ENCODE measurements at places on chromosomes 4 and X. TPM values are rescaled to one million over a fixed set of nuclear protein-coding genes. Genes with fewer than 3 reads are reported as not detected.

DNA sequence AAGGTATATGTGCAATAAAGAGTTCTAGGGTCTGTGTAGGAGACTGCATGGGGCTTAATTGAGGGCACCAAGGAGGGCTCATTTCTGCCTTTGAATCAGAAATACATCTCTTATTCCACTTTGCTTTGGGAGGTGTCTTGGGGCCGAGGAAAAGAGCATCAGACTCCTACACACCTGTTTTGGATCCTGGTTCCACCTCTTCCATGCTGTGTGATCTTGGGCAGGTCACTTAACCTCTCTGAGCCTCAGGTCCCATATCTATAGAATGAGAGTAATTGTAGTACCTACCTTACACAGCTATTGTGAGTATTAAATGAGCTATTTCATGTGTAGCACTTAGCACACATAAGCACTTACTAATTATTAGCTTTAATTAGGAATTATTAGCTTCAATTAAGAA lies 100.6 kb downstream of the RTL5 start:
- H3K4me3 ChIP-seq, result no peak overlapping the region
- peaks cover 6% of the 10 kb centered on the region for H3K4me1 ChIP-seq
- no peaks in the 10 kb centered on the region for H3K36me3 ChIP-seq
- H3K27ac ChIP-seq, result no peak overlapping the region

DNA sequence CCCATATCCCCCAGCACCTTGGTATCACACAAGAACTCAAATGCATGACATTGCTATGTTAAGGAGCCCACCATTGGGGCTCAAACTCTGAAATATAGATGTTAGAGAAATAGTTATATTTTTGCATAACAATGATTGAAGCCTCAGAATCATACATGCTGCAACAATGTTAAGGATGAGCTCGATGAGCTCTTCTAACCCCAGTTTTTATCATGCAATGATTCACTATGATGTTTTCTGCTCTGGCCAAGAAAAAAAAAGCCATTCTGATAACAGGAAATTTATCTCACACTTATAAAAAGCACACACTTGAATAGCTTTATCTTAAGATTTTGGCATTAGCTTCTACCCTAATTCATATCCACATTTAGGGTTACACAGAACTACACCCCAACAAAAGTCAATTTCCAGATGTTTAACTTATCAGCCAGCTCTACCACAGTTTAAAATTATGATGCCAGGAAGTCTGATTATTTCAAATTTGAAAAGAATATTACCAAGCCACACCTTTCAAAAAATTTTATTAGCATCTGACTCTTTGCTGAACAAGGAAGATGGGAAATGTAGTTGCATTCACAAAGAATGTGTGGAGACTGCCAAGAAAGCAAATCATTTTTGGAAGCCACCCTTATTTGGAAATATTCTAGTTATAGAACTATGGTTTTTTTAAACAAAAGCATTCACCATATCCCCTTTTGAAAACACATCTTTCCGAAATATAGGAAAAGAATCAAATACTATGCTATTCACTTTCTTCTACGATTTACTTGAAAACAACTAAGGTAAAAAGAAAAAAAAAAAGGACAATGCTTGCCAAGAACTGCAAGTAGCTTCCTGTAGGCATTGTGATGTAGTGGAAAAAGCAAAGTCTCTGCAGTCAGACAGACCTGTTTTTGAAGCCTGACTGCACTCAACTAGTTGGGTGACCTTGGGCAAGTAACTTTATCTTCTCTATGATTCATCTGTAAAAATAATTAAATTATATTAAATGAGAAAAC lies 100.8 kb upstream of the PLS3 start:
- H3K27ac ChIP-seq, result no peak overlapping the region
- H3K36me3 ChIP-seq, result no peaks in the 10 kb centered on the region
- H3K27me3 ChIP-seq, result no peaks in the 10 kb centered on the region
- no peak for DNase-seq
- H3K4me3 ChIP-seq, result no peak overlapping the region

GRCh38 chr4:55032179-55032578 lies 93.2 kb downstream of the KDR start:
- no peak for DNase-seq
- no peaks in the 10 kb centered on the region for H3K36me3 ChIP-seq
- no peak overlapping the region for H3K4me3 ChIP-seq
- H3K4me1 ChIP-seq, result no peaks in the 10 kb centered on the region
- peaks cover 5% of the 10 kb centered on the region for H3K27me3 ChIP-seq
- no peak overlapping the region for H3K27ac ChIP-seq

DNA sequence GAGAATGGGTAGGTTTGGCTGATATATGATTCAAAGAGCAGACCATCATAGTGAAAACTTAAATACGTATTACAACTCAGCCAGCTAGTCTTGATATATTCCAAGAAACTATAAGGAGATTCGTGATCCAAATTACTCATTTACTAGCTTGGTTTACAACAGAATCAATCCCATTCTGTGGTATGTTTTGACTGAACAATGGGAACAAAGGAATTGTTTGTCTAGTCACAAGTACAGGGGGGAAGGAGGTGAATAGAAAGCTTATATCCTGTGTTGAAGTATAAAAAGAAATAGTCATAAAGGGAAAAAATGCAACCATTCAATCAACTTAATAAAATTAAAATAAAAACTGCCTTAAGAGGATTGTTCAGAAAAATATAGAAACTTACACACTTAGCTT lies 17.0 kb downstream of the C4orf54 start:
- no peak overlapping the region for H3K27ac ChIP-seq
- H3K36me3 ChIP-seq, result no peaks in the 10 kb centered on the region
- H3K4me3 ChIP-seq, result no peak overlapping the region
- H3K4me1 ChIP-seq, result no peaks in the 10 kb centered on the region
- peaks cover 3% of the 10 kb centered on the region for H3K27me3 ChIP-seq
- DNase-seq, result no peak

DNA sequence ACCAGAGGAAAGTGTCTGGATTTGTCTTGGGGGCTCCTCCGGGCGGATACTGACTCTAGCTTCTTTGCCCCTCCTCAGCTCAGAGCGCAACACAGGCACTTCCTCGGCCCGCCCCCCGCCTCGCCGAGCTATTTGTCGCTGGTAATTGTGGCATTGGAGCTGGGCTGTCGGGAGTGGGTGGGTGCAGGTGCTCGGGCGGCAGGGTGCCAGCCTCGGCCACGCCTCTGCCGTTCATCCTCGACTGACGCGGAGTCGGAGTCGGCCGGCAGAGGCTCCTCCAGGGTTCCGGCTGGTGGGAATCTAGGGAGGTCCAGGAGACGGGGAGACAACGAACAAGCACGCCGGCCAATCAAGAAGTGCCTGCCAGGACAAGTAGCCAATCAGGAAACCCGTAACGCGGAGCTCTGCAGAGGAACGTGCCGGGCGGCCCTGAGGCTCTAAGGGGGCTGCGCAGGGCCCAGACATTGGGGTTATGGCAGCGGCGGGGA lies 3.9 kb upstream of the SYN1 start:
- H3K4me1 ChIP-seq, result peaks cover 21% of the 10 kb centered on the region
- no peak overlapping the region for H3K27ac ChIP-seq
- H3K27me3 ChIP-seq, result peaks cover 9% of the 10 kb centered on the region
- H3K4me3 ChIP-seq, result peak overlapping the region; percentile 79

DNA sequence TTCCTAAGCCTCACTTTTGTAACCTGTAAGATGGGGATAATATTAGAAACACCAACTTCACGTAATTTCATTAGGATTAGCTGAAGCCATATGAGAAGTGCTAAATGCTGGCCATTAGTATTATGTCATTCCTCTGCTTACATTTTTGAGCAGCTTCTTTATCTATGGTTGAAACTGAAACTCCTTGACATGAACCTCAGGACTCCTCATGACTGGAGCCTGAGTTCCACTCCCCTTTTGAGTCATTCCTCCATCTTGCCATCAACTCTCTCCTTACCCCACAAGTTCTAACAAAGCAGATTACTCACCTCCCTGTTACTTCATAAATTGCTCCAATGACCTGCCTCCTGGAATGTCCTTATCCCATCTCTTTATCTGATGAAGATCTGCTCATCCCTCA lies 123.2 kb upstream of the KCNIP4 start:
- no peaks in the 10 kb centered on the region for H3K27me3 ChIP-seq
- H3K4me1 ChIP-seq, result no peaks in the 10 kb centered on the region
- H3K4me3 ChIP-seq, result no peak overlapping the region
- H3K27ac ChIP-seq, result no peak overlapping the region

- H3K36me3 ChIP-seq, result peaks cover 7% of the 10 kb centered on the region
- no peaks in the 10 kb centered on the region for H3K4me1 ChIP-seq
- no peak for DNase-seq
- no peak overlapping the region for H3K27ac ChIP-seq
- no peaks in the 10 kb centered on the region for H3K27me3 ChIP-seq
Observed at GRCh38 chr4:146260521-146260920, 46.2 kb downstream of the REELD1 start.

DNA sequence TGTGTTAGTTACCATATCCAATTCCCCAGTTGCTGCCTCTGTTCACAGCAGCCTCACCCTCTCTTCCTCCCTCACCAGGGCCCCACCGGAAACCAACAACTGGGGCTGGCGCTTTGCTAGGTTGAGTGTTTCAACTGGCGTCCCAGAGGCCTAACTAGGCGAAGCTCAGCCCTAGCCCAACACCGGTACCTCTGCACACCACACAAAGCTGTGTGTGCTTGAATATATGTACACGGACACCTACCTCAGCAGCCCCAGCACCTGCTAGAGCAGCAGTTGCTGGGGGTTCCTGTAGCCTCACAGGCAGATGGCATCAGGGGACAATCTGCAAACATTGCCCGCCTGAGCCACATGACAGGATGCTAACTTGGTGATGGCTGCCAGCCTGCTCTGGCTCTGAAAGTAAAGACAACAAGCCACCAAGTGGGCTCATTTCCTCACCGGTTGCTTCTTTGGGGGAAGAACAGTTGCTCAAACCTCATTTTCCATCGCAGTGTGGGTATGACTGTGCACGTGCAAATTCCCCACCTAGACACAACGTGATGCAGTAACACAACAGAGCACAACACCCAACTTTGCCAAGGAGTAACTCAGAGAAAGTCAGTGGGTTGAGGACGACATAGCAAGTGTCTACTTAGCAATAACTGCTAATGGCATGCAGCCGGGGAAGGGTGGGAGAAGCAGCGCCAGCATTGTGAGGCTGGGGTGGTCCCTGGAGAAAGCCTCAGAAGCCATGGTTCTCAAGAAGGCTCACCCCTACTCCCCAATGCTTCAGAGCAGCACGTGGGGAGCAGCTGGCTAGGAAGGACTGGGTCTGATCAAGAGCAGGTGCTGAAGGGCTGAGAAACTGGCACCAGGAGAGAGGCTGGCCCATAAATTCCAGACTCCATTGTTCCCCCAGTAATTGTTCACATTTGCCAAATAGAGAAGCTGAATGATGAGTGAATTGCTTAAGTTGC lies 139.5 kb downstream of the SH3KBP1 start:
- H3K27ac ChIP-seq, result peak overlapping the region; percentile 93
- peak overlapping the region; percentile 67 for H3K4me3 ChIP-seq
- DNase-seq, result peak; percentile 72
- H3K27me3 ChIP-seq, result no peaks in the 10 kb centered on the region
- peaks cover 10% of the 10 kb centered on the region for H3K36me3 ChIP-seq

- DNase-seq, result no peak
- H3K27ac ChIP-seq, result no peak overlapping the region
- no peak overlapping the region for H3K4me3 ChIP-seq
- H3K27me3 ChIP-seq, result no peaks in the 10 kb centered on the region
- H3K4me1 ChIP-seq, result no peaks in the 10 kb centered on the region
- no peaks in the 10 kb centered on the region for H3K36me3 ChIP-seq
Observed at GRCh38 chr4:73896416-73896815, 27.2 kb downstream of the CXCL1 start.

DNA sequence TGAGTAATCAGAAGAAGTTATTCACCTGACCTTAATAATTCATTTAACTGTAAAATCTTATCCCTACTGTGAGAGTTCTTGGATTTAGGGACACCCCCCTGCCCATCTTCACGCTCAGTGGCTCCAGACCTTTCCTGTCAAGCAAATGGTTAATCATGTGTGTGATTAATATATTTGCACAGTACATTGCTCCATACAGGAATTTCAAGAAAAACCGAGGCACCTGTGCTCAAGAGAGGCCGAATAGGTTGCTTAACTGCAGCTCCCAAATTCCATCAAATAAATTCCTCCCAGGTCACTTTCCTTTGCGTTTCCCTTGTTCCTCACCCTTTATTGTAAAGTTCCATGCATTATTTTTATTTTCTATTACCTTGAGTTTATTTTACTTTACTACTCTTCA lies 119.5 kb downstream of the STOX2 start:
- no peak overlapping the region for H3K27ac ChIP-seq
- H3K4me1 ChIP-seq, result peaks cover 23% of the 10 kb centered on the region
- peaks cover 35% of the 10 kb centered on the region for H3K27me3 ChIP-seq
- DNase-seq, result no peak
- H3K4me3 ChIP-seq, result no peak overlapping the region

GRCh38 chr4:80619070-80619674 lies 283.6 kb downstream of the CFAP299 start:
- no peaks in the 10 kb centered on the region for H3K4me1 ChIP-seq
- no peaks in the 10 kb centered on the region for H3K27me3 ChIP-seq
- H3K27ac ChIP-seq, result no peak overlapping the region
- H3K36me3 ChIP-seq, result no peaks in the 10 kb centered on the region
- H3K4me3 ChIP-seq, result no peak overlapping the region

GRCh38 chr4:119977076-119977940 lies 89.3 kb downstream of the MAD2L1 start:
- DNase-seq, result no peak
- H3K4me3 ChIP-seq, result no peak overlapping the region
- no peaks in the 10 kb centered on the region for H3K4me1 ChIP-seq
- peaks cover 6% of the 10 kb centered on the region for H3K27me3 ChIP-seq
- no peak overlapping the region for H3K27ac ChIP-seq

DNA sequence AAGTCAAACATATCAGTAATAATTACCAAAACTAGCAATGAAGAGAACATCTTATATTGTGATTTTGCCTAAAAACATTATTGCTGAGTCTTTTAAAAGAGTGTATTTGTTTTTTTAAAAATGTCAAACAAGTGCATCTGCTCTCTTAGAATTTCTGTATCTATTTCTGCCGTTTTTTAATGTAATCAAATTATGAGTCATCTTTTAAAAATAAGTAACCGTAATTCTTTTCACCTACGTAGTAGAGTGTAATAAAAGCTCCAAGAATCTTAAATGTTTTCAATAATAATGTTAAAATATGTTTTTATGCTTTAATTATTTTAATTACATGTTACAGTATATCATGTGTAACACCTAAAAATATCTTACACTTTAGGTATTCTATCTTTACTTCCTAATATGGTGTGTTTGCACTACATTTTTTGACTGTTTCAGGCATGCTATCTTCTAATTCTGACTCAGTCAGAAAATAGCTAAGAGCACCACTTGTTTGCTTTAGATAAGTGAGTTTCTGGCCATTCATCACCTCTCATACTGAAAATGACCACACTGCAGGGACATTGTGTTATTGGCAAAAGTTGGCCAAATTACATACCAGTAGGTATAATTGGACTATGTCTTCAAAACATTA lies 368.5 kb downstream of the PCDH7 start:
- H3K36me3 ChIP-seq, result no peaks in the 10 kb centered on the region
- no peaks in the 10 kb centered on the region for H3K27me3 ChIP-seq
- no peak for DNase-seq
- H3K4me1 ChIP-seq, result no peaks in the 10 kb centered on the region

GRCh38 chrX:150028692-150029091 lies 90.4 kb upstream of the EOLA2 start:
- H3K27ac ChIP-seq, result peak overlapping the region; percentile 67
- H3K4me3 ChIP-seq, result peak overlapping the region; percentile 46
- peaks cover 7% of the 10 kb centered on the region for H3K27me3 ChIP-seq
- no peaks in the 10 kb centered on the region for H3K36me3 ChIP-seq
- DNase-seq, result no peak

The TGIF2LX gene
- total RNA-seq, result not detected

The F9 gene
- total RNA-seq, result not detected

The CFAP99 gene
- not detected for total RNA-seq

The ARHGAP4 gene
- total RNA-seq, result 128 TPM

The ZNF711 gene
- total RNA-seq, result 0.23 TPM

The COMMD8 gene
- 15.9 TPM for total RNA-seq

The GPR78 gene
- not detected for total RNA-seq

The GLUD2 gene
- total RNA-seq, result 0.71 TPM
